Urinary bladder (tissue), 4 donors: ENCODE measurements at places on chromosomes 3 and 15.

GRCh38 chr3:49723296-49723627 lies 489 bp downstream of the GMPPB start:
- no peak for DNase-seq

- no peak for DNase-seq
These were observed 37.8 kb upstream of the GOLGA6B start for GRCh38 chr15:72616491-72617210.

- no peak for DNase-seq
These were observed 31.2 kb upstream of the DUT start for GRCh38 chr15:48300038-48300437.

DNA sequence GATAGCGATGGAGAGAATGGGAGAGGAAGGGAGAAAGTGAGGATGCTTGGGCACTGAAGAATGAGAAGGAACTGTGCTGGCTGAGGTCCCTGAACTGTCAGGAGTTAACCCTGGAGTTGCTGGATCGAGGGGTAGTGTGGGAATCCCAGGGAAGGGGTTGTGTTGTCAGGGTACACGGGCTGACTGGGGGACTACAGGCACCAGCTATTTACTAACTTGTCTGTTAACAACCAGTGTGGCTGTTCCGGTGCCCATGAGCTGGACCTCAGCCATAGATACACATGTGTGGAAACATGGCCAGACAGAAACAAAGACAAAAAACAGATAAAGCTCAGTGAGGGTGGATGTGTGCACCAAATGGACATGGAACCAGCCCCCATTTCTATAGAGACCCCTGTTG lies 55.1 kb downstream of the GASK1A start:
- DNase-seq: no peak

DNA sequence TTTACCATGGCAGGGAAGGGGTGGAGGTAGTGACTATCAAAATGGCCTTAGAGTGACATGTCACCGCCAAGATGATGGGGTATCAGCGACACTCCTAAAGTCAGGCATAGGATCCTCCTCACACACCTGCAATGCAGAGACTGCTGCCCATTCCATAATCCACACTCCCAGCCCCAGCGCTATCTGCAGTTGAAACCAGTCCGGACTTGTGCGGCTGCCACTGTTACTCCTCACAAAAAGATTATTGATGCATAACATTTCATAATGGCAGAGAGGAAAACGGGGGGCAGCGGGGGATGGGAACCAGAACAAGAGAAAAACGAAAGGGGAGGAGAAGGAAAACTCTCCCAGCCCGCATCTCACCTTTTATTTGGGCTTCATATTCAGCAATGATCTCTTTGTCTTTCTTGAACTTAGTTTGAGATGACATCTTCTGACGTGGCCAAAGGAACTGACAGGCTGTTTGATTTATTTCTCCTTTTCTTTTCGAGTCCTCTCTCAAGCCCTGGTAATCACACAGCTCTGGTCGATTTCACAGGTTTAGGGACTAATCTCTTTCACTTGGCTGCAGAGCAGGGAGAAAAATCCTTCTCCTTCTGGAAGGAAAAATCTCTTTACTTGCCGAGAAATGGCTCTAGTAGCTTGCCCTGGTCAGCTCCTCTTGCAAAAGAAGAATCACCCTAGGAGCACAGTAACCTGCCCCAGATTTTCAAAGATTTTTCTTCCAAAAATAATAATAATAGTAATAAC lies 749 bp downstream of the SRGAP3 start:
- DNase-seq: peak; percentile 42

- no peak for DNase-seq
These were observed 4.2 kb upstream of the TMEM41A start for GRCh38 chr3:185502987-185503386.

GRCh38 chr3:161866176-161866575 lies 369.6 kb downstream of the OTOL1 start:
- no peak for DNase-seq

- DNase-seq: no peak
These were observed 45.2 kb upstream of the TJP1 start for GRCh38 chr15:29867241-29868000.

DNA sequence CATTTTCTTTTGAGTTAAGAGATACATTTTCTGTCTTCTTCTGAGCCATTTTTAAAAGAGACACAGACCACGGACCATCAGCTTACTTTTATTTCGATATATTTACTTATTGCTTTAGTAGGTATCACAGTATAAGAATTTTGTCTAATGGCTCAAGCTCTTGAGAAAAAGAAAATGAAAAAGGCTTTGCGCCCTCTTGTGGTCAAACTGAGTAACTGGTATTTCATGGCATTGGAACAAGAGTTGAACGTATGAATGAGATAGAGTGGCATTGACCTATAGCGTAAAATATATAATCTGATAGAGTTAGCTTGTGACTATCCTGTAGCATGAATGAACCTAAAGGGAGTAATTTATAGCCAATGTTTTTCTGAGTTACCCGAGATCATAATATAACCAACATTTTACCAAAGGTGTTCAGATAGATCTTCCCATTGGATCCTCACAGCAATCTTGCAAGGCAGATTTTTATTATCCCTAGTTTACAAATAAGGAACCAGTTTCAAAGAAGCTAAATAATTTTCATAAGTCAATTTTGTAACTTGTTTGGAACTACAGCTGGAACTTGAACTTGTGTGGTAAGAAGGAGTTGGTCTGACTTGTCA lies 154.6 kb downstream of the POLR2M start:
- peak; percentile 32 for DNase-seq

DNA sequence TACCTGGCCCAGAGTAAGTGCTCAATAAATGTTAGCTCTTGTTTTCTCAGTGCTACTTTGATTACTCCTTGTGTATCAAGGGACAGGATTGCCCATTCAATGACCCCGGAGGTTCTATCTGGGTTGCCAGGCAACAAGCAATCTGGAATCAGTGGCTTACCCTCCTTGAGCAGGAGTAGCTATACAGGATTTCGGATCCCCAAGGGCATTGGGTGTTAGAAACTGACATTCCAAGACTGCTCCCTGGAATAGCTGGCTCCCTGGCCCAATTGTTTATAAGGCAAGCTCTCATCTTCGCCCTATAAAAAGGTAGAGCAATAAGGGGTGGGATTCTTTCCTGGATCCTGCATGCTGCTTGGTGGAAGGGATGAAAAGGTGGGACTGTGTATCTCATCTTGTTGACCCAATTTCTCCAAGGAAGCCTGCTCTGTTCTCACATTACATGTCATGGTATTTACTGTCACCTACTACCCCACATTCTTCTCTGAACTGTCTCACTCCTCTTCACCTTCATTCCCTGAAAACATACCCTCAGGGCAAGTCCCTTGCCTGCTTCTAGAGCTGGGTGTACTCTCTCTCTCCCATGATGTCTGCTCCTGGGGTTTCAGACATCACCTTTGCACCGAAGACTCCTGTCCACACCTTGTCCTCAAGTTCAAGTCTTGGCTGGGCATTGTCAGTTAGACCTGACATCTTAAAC lies 26.4 kb upstream of the SCN10A start:
- DNase-seq: no peak

- DNase-seq: no peak
These were observed 1.7 kb downstream of the HYAL2 start for GRCh38 chr3:50320853-50321335.

DNA sequence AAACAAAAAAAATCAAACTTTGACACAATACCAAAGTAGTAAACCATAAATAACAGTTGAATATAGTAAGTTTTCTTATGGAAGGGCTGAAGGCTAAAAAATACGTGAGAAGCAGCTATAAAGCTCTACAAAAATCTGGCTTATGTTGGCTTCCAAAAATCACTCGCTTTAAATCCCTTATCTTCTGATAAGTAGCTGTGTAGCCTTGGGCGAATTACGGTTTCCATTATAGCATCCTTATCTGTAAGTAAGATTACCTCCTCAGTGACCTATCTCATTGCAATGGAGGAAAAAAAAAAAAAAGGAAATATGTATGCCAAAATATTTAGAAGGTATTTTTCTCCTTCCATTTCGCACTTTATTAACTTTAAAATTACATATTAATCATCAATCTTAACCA lies 348.6 kb downstream of the PLOD2 start:
- DNase-seq: no peak

DNA sequence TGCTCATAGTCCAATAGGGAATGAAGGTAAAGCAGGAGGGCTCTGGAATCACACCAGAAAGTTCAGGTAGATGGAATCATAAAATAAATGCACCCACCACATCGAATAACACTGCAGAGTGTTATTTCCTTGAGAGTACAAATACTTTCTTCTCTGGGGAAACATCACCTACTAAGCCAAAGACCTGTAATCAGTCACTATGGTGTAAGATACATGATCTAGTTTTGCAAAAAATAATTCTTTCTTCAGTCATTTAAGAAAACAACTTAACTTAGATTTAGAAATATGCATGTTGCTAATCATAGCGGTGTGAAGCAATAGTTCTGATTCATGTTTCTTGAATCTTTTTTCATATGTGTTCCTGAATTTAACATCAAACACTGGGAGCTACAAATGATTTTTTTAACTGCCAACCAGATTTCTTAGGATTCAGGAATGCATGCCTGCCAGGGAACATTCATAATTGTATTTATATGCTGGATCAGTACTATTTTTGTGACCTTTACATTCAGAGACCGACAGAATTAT lies 40.2 kb upstream of the MEIS2 start:
- DNase-seq: no peak
